Naive thymus-derived CD4-positive, alpha-beta T cell (primary cell): ENCODE measurements at places on chromosomes 7 and 10. TPM values are rescaled to one million over a fixed set of nuclear protein-coding genes. Genes with fewer than 3 reads are reported as not detected.

TLX1 gene
- not detected for total RNA-seq

- no peak for DNase-seq
Observed at GRCh38 chr7:26993816-26994810, 101.7 kb downstream of the HOXA1 start.

DNA sequence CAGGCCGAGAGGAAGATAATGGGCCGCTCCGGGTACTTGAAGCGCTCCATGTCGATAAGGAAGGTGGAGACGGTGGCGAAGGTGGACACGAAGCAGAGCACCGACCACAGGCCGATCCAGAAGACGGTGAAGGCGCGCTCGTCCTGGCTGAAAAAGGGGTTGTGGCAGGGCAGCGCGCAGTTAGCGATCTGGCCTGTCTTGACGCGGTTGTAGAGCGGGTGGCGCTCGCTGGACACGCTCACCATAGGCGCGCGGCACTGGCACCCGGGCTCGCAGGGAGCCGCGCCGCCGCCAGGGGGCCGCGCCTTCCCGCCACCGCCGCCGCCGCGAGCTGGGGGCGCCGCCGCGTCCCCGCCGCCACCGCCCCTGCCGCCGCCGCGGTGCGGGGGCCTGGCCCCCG lies 1.6 kb downstream of the FZD8 start:
- DNase-seq: no peak

GRCh38 chr10:119505588-119506315 lies 36.8 kb downstream of the RGS10 start:
- no peak for DNase-seq

DNA sequence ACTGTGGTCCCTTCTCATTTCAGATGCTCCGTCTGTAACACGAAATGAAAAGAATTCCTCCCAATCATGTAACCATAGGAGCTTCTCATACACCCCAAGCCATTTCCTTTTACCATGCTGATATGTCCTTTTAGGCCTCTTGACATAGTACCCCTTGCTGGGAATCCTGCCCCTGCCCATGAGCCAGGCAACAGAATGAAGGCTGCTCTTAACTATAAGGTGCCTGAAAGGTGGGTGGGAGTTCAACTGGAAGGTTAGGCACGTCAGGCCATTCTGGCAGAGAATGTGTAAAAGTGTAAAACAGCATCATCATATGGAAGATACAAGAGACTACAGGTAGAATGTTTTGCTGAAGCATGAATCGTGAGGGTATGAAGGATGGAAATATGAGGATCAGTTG lies 22.5 kb downstream of the IL2RA start:
- DNase-seq: no peak

- DNase-seq: no peak
Observed at GRCh38 chr7:121957626-121958025, 84.7 kb downstream of the PTPRZ1 start.
